ENCODE measurements at places on chromosomes 1 and 21.

DNA sequence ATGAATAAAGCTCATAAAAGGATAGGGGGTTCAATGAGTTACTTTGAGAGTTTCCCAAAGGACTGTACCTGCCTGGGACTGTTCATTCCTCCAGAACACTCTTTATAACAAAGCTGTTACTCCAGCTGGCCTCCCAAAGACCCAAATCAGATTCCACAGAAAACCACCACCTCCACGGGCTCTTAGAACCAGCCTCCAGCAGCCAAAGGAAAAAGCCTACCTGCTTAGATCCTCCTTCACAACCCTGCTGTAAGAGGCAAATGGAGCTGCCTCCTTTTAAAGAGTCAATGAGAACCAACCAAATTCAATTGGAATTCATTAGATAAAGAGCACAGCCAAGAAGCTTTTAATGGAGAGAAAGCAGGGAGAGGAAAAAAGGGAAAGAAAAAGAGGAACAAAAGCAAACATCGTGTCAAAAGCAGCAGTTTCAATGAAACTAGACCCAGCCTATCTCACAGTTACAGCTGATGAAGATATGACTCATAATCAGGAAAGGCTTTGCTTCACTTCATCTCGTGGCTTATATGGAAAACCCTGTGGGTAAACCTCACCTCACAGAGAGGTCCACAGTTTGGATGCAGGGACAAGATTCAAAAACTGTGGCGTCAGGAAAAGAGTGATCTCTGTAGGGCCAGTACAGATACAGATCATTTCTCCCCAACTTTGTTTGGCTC lies 27.8 kb upstream of the FMO4 start:
- DNase-seq = no peak

GRCh38 chr1:239995281-239995680 lies 96.4 kb upstream of the FMN2 start:
- DNase-seq = no peak

- no peak for DNase-seq
Measured at GRCh38 chr1:191043066-191043465, 565.4 kb upstream of the BRINP3 start.

- no peak for DNase-seq
Measured at GRCh38 chr1:185917646-185918045, 183.5 kb downstream of the HMCN1 start.
